HT-29 (cell line): ENCODE measurements at places on chromosomes 2 and 18. TPM values are rescaled to one million over a fixed set of nuclear protein-coding genes. Genes with fewer than 3 reads are reported as not detected.

DNA sequence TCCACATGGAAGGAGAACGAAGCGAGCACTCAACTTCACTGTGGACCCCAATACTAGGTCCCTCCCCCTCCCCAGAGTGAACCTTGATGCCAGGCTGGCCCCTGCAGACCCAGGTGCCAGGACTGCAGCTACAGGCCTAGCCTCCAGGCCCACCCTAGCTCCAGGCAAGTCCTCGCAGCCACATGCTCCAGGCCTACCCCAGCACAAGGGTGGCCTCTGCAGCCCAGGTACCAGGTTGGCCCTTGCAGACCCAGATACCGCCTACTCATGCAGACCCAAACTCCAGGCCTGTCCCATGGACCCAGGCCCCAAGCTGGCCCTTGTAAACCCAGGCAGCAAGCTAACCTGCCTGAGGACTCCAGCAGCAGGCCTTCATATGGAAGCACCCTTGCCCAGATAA, 44.2 kb downstream of the KCNG2 start:
- no peak for DNase-seq

- no peak for DNase-seq
Measured at GRCh38 chr2:236903978-236904377, 181.7 kb upstream of the COPS8 start.

DNA sequence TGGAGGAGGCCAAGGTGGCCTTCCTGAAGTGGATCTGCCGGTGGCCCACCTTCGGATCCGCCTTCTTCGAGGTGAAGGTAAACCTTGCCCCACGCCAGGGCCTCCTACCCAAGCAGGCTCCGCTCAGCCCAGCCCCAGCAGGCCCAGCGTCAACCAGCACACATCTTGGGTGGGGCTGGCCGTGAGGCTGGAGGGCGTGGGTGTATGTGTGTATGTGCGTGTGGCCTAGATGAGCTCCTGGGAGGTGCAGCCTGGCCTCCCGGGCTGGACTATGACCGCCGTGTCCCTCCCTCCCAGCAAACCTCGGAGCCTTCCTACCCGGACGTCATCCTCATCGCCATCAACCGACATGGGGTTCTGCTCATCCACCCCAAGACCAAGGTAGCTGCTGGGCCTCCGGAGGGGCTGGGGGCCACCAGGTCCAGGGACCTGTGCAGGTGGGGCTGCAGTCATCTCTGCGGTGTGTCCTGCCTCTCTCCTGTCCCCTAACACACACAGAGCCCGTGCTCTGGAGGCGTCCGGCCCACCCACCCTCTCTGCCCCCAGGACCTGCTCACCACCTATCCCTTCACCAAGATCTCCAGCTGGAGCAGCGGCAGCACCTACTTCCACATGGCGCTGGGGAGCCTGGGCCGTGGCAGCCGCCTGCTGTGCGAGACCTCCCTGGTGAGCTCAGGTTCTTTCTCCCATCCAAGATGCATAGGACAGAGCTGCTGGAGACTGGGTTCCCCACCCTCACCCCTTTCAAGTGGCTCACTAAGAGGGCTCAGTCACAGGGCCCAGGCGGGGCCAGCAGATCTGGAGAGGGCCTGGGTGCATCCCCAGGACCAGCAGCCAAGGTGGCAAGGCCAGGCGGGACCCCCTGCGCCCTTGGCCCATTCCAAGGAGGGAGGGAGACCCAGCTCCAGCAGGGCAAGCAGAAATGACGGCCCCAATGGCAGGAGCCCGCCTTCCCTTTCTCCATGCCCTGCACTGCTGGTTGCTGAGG, 9.4 kb upstream of the GPR17 start:
- DNase-seq: peak; percentile 43

DNA sequence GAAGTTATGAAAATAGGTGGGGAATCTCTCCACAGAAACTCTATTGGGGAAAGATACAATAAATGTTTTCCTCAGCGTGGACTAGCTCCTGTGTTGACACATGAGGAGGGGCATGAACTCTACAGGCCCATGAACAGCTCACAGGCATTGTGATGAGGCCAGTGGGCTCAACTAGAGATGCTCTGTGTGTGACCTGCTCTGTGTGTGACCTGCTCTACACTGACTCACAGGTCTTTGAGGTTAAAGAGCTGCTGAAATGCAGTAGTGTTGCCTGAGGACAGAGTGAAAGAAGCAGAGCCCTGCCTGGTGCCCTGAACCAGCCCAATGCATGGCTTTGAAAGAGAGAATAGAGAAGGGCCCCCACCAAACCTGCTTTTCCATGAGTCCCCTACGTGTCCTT, 117.6 kb downstream of the MCFD2 start:
- DNase-seq: no peak

UNC50 gene
- 18.4 and 20.7 TPM in 2 replicates for total RNA-seq

- no peak for DNase-seq
Measured at GRCh38 chr18:56542476-56542875, 95.9 kb downstream of the TXNL1 start.

DNA sequence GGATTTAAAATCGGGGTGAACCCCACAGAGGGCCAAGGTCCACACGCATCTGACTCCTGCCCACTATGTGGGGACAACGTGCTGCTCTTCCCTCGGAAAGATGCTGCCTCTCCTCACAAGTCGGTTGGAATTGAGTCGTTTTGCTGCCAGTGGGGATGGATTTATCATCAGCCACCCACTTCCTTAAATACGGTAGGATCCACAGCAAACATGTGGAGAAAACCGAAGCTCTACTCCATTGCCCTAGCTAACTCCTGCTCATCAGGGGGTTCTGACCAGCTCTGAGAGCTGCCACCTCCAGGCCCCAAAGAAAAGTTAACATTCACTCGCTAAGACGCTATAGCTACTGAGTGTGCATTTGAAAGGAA, 80.9 kb downstream of the CHRNA1 start:
- no peak for DNase-seq

EML6 gene
- total RNA-seq: 3.0 and 3.1 TPM in 2 replicates

XDH gene
- total RNA-seq: 0.28 and 0.81 TPM in 2 replicates

- DNase-seq: no peak
Measured at GRCh38 chr18:36558234-36558633, 260.7 kb downstream of the FHOD3 start.

LONRF2 gene
- total RNA-seq: 0.29 and 0.79 TPM in 2 replicates

GRCh38 chr2:120563616-120564015, 172.1 kb upstream of the GLI2 start:
- no peak for DNase-seq

GRCh38 chr2:84643991-84644390, 127.7 kb downstream of the DNAH6 start:
- DNase-seq: no peak

GRCh38 chr2:173030561-173031490, 44.8 kb upstream of the MAP3K20 start:
- DNase-seq: no peak

DNA sequence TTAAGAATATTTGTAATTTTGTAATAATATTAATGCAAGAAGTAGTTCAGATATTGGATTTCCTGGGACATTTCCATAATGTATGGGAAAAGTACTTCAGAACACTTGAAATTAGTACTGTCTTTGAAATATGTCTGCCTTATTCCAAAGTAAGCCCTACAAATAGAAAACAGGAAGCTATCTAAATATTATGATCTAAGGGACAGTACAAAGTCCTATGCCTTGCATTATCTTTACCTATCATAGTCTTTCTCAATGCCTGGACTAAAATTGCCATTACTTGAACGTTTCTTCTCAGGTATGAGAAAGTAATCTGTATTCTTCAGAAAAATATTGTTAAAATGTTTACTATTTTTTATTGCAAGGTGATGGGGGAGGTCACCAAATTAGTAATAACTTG, 113.0 kb downstream of the PPP1R1C start:
- DNase-seq: no peak

- DNase-seq: no peak
Measured at GRCh38 chr2:213016166-213016983, 135.0 kb downstream of the IKZF2 start.

DNA sequence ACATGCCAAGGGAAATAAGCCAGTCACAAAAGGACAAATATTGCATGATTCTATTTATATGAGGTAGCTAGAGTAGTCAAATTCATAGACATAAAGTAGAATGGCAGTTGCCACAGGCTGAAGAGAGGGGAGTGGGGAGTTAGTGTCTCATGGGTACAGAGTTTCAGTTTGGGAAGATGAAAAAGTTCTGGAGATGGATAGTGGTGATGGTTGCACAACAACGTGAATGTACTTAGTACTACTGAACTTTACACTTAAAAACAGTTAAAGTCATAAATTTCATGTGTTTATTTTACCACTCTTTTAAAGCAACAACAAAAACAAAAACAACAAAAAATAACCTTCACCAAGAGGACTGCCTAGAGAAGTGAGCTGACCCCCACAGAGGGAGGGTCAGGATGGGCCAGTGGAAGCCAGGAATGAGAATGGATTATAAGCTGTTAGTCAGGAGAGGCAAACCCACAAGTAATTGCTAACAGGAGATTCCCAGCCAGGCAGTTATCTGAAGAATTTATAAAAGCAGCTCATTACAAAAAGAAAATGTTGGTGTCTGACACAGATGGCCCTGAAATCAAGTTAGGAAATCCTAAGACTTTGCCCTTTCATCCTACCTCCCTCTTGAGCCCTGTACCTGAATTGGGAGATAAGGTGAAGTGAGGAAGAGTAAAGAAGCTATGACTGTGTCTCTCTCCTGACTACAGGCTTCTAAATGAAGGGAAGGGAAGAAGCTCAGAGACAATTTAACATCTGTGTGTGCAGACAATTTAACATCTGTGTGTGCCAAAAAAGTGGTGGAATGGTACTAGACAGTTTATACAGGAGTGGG, 263.4 kb downstream of the PDE11A start:
- DNase-seq: no peak

KRTCAP3 gene
- 29.3 and 30.4 TPM in 2 replicates for total RNA-seq

DNA sequence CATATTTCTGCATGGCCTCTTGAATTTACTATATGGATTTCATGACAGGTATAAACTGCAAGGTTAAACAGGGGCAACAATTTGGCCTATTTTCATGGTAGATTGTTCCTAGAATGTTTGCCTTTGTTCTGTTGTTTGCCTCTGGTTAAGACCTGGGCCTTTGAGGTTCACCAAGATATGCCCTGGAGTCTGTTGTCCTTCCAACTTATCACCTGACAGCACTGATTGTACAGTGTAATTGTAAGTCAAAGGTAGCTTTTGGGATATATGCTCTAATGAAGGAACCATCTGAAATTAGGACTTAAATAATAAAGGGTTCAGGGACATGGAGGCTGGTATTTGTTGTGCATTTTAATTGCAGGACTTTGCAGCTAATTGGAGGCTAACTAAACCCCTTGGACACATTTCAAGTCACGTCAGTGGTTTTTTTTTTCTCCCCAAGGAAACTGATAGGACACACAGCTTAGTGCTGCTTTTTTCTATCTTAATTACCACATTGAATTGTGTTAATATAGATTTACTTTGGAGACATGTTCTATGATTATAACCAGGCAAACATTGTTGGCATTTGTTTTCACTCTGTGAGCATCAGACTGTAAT, 771.2 kb upstream of the LINC00305 start:
- DNase-seq: no peak
